Central memory CD4-positive, alpha-beta T cell (primary cell): ENCODE measurements at places on chromosomes 12 and 14.

DNA sequence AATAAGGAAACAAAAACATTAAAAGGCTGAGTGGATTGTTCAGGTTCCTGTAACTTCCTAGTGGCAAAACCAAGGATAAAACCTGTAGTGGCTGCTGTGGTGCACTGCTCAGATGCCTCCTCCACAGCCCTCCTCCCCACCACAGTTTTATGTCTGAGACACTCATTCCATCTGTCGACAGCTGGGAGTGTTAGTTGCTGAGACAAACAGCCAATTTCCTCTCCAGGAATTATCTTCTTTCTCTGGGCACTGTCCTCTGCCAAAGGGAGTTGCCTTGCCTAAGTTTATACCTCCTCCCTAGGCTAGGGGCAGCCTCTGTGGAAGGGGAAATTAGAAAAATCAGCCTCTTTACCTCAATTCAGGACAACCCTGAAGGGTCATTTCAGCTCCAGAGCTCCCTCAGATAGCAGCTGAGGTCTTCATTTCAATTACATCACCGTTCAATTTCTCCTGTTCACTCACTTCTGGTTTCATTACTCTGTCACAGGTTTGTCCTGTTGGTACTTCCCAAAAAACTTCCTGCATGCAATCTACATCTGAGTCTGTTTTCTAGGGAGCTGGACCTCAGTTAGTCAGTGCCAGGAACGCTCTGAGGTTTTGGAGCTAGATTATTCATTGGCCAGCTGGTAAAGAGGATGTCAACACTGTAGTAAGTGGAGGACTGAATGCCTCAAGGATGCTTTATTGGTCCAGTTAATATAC, 74.9 kb upstream of the ATP2B1 start:
- no peak for DNase-seq

GRCh38 chr14:56202256-56202655, 84.0 kb downstream of the PELI2 start:
- no peak for DNase-seq

- peak; percentile 65 for DNase-seq
Observed at GRCh38 chr14:93962701-93963601, 13.4 kb downstream of the ASB2 start.

GRCh38 chr14:68137704-68138619, 318.4 kb downstream of the RAD51B start:
- DNase-seq: no peak

DNA sequence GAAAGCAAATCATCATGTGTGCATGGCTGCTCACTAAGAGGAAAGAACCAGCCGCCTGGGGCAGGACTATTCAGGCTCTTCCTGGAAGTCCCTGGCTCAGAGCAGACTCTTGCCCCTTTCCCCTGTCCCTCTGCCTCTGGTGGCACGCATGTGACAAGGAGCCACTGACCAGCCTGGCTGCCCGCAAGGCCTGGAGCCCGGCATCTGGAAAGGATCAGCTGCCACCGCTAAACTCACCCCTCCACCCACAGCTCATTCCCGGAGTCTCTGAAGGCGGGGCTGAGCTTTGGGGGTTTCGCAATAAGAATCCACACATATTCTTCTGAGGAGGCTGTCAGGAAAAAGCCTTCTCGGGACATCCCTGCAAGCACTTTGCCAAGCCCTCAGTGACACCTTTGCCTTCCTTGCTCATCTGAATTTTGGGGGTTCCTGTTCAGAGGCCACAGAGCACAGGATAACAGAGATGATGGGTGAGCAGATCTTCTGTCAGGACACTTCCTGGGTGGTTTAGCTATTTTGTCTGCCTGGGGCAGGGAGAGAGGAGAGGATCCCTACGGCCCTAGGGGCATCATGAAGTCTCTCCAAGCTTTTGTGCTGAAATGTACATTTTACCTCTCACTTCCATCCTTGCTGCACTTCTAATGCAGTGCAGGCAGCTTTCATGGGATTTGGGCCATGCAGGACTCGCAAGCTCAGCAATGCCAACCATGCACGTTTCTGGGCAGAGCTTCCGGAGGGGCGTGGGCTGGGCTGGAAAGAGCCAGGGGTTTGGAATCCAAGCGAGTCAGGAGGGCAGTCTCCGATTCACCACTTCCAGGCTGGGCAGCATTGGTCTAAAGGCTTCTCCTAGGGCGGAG, 124.8 kb upstream of the MAP1LC3B2 start:
- DNase-seq: no peak

GRCh38 chr12:70966996-70967790, 46.7 kb upstream of the PTPRR start:
- no peak for DNase-seq

DNA sequence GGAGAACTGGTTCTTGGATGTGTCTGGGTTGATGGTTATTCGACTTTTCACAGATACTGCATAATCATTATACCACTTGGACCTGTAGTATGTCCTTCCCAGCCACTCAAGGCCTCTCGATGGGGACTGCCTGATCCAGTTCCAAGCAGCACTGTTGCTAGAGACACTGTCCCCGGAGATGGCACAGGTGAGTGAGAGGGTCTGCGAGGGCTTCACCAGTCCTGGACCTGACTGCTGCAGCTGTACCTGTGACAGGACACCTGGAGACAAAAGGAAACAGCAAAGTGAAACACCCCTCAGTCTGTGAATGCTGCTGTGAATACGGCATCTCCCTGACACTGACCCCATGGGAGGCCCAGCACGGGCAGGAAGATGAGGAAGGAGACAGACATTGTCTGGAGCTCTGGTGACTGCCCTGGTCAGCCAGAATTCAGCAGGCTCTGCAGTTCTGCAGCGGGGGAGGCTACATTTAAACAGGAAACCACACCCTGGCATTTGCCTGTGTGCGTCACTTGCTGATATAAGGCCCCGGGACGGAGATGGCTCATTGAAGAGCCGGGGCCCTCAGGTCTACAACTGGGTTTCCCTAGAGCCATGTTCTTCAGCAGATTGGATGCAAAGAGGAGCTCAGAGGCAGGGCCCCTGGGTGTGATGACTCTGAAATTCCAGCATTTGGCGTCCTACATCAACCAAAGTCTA, 413.6 kb downstream of the TMEM121 start:
- DNase-seq: peak; percentile 8

GRCh38 chr14:76963372-76963771, 65.1 kb downstream of the IRF2BPL start:
- no peak for DNase-seq

- peak; percentile 66 for DNase-seq
Observed at GRCh38 chr12:57756406-57757341, 1.8 kb downstream of the MARCHF9 start.

- no peak for DNase-seq
Observed at GRCh38 chr14:80754696-80755095, 186.8 kb downstream of the CEP128 start.
